LHCN-M2 (cell line): ENCODE measurements at places on chromosomes 6 and 20.

DNA sequence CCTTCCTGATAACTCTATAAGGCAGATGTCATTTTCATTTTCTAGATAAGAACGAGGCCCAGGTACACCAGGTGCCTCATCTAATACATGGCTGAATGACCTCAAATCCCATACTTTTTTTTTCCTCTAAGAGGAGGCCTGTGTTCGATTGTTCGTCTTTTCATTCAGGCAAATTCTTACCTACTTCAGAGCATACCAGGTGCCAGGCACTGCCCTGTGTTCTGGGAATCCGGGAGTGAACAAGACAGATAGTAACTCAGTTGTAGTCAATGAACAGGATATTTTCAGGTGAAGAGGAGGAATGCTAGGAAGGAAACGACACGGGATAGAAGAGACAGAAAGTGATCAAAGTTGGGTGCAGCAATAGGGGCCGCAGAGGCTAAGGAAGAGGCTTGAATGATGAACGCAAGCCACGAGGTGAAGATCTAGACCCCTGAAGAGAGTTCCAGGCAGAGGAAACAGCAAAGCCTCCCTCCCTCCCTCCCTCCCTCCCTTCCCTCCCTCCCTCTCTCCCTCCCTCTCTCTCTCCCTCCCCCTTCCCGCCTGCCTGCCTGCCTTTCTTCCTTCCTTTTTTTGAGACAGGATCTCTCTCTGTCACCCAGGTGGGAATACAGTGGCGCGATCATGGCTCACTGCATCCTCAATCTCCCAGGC, 150.1 kb upstream of the ZNF217 start:
- DNase-seq: no peak

- DNase-seq: peak; percentile 81
Observed at GRCh38 chr6:5287205-5287965, 26.1 kb downstream of the FARS2 start.

DNA sequence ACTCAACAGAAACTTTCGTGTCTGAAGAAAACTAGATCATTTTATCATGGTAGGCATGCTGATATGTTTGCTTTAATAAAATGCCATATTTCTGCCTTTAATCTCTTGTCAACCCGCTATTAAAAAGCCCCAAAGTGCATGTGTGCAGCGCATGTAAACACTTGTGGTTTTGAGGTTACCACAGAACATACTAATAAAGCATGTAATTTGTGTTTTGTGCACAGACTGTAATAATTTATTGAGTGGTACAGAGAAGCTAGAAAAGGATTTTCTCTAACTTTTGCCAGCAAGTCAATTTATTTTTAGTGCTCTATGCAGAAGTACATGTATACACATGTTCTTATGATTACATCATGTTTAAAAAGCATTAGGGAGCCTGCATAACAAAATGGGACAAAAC, 349.9 kb upstream of the SLC35B3 start:
- no peak for DNase-seq

- no peak for DNase-seq
Observed at GRCh38 chr6:90136837-90137568, 159.6 kb downstream of the BACH2 start.

DNA sequence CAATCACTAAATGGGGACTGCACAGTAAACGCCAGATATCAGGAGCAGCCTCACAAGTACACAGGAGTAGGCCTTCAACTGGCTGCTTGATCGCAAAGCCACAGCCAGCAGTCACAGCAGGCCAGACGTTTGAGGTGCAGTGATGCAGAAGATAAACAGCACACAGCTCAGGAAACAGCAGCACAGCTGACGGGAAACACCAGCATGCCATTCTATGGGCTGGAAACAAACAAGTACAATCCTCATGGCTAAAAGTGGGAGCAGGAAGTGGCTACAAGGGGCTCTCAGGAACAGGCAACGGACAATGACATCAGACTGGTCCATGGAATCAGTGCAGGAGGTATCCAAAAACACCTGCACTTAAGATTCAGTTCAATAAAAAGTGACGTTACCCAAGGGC, 111.0 kb downstream of the DTNBP1 start:
- DNase-seq: no peak

DNA sequence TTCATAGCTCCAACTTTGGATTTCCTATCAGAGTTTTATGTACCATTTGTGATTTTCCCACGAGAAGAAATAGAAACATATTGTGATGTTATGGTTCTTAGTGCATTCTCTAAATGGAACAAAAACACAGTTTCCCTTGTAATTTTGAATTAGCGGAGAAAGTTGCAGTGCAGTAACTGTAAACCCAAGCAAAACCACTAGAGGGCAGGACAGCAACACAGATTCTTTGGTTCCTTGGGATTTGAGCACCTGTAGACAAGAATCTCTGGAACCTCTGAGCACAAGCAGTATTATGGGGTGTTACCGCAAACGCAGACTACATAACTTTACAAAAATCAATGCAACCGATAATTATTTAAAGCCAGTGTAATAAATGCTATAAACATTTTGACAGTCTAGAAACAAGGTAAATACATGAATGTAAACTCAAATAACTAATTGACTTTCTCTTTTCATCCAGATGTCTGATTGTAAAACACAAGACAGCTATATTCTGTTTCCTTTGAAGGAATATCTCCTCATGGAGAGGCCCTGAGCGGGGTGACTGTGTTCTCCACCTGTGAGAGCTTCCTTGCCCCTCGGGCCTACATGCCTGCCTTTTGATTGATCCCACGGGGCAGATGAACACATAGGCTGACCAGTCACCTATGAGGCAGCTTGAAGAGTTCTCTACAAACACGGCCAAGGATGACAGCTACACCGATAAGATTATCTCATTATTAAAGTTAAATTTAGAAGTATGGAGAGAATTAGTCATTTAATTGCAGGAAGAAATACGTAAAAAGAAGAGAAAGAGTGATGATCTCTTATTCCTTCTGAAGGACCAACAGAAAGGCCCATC, 67.5 kb upstream of the COL21A1 start:
- peak; percentile 44 for DNase-seq

- no peak for DNase-seq
Observed at GRCh38 chr20:20212675-20213096, 155.2 kb upstream of the INSM1 start.
